ENCODE measurements at places on chromosomes 6 and 20.

- DNase-seq = no peak
Measured at GRCh38 chr6:165644586-165645266, 18.3 kb downstream of the PDE10A start.

DNA sequence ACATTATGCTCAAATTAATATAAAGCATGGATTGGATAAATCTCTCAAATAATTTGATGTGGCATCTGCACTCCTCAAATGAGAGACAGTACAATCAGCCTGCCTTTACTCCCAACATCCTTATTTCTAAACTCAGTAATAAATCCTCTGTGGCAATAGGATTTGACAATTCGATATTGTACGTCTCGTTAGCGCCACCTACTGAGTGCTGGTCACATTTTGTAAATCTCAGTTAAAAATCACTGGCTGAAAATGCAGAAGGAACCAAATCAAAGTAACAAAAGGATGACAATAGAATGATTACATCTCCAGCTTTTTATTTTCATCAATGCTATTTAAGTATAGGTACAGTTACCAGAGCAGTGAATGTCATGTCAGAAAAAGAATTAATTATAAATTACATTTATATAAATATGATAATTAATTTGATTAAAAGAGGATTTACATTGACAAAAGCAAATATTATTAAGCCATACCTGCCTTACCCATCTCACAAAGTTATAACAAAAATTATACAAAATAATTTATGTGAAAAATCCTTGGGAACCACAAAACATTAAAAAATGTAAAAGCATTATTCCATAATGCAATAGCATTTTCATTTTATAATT lies 20.2 kb upstream of the GJE1 start:
- DNase-seq = peak; percentile 81

DNA sequence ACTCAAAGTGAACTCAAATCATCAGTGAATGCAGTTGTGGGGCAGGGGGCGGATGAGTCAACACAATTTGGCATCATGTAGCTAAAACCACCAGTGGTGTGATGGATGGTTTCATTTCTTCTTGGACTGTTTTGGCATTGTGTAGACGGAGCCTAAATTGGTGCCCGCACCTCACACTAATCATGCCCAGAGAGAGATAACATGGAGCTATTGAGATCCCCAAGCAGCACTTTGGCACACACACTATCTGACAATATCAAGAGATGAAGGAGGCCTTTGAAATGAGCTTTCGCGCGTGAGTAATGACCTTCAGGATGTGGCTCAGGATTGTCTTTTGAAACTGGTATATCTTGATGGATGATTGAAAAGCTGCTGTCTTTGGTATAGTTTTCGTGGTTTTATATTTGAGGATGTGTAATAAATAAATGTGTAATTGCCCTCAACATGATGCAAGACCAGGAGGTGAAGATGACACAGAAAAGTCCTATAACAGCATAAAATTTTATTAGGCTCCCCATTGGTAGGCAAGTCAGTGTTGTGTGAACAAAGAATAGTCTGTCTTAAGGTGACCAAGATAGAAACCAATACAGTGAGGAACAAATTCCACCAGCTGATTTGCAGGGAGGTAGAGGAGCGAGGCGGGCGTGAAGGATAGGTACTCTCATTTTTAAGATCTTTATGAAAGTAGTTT lies 174.2 kb downstream of the TSHZ2 start:
- DNase-seq = no peak

GRCh38 chr6:107652526-107653182 lies 162.7 kb downstream of the SOBP start:
- DNase-seq = peak; percentile 45

DNA sequence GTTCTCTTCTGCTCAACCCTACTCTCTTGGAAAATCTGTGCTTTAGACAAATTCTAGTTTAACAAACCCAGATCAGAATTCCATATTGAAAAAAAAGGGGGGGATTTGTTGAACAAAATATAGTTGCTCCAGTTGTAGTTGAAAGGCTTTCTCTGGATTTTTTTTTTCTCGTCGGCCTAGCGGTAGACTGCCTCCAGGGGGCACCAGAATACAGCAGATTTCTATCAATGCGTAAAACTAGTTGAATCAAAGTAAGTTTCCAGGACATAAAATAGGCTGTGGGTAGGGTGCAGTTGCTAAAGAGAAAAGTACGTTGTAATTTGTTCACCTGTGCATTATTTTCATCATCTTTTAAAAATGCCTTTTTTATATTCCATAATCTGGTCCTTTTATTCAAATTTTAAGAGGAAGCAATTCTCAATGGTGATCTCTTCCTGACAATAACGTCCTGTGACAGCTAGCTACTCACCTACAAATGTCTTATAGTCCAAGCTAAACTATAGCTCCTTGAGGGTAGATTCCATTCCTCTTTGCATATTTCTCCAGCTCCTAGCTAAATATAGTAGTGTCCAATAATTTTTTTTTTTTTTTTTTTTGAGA lies 105.4 kb downstream of the PERP start:
- peak; percentile 65 for DNase-seq

GRCh38 chr6:3835055-3835731 lies 14.0 kb upstream of the FAM50B start:
- peak; percentile 22 for DNase-seq

- peak; percentile 4 for DNase-seq
Measured at GRCh38 chr20:1397710-1398109, 4.9 kb upstream of the FKBP1A start.

GRCh38 chr20:2805689-2806350 lies 5.4 kb upstream of the CPXM1 start:
- DNase-seq = peak; percentile 37

DNA sequence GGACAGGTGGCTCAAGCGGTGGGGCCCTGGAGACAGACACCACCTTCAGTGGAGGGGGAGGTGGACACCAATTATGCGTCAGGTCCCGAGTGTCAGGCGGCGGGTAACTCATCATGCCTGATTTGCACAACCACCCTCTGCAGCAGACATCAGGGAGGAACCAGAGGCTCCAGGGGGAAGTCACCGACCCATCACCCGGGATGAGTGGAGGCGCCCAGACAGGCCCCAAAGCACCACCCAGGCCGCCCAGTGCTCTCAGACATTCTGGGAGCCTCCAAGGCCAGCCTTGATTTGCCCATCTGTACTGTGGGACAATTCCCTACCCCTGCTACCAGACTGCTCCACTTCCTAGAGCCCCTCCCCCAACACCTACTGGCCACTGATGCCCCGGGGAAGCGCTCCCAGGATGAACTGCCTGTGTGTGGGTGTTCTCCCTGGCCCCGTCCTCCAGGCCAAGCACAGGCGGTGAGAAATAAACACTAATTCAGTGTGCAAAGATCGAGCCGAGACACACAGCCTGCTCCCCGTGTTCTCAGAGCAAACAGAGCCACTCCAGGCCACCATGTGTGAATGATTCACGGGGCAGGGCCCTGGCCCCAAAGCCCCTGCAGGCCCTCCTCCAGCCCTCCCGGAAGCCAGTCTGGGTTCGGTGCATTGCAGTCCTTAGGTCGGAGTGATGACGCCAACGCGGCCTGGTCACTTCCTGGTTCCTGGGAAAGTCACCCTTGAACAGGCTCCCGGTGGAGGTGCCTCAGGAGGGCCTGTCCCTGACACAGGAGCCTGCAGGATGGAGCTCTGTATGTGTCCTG lies 107.2 kb downstream of the ASXL1 start:
- no peak for DNase-seq

DNA sequence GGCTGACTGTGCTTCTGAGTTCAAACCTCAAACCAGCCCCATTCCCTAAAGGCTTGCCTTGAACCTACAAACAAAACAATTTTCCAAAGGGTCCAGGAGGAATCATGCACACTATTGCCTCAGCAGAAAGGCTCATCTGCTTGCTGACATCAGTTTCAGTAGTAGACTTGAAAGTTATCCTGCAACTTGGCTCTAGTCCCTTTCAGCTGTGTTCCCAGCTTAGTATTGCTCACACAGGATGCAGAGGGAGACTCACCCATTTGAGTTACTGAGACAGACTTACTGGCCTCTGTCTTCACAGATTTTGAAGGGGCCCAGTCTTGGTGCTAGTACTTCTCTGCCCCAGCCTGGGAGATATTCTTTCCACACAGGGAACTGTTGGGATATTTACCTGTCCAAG lies 38.5 kb upstream of the TFB1M start:
- peak; percentile 27 for DNase-seq

GRCh38 chr6:26367114-26367513 lies 2.1 kb downstream of the BTN3A2 start:
- DNase-seq = no peak

DNA sequence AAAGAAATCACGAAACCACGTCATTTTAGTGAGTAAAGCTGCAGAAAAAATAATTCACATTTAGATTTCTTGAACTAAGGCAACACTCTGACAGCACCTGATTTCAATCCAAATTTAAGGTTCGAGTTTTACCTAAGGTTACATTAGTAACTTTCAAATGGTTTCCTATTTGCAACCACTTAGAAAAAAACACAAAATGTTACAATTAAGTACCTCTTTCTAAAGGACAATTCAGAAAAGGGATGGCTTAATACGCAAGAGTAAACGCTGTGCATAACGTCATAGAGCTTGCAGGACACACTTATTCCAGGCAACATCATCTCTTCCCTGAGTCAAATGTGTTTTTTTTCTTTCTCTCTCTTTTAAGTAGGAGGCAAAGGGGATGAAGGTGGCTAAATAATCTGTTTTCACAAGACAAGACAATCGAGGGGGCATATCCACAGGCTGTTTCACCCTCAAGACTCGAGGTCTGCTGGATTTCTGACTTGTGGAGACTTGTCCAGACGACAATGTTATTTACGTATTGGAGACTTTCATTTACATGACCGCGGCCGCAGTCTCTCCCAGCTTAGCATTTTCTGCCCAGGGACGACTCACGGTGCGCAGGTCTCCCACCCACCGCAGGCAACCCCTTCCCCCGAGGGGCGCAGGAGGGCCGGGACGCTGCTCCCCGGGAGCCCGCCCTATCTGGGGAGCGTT lies 86.0 kb downstream of the SESN1 start:
- peak; percentile 75 for DNase-seq

- no peak for DNase-seq
Measured at GRCh38 chr6:48147051-48147450, 36.1 kb upstream of the PTCHD4 start.

DNA sequence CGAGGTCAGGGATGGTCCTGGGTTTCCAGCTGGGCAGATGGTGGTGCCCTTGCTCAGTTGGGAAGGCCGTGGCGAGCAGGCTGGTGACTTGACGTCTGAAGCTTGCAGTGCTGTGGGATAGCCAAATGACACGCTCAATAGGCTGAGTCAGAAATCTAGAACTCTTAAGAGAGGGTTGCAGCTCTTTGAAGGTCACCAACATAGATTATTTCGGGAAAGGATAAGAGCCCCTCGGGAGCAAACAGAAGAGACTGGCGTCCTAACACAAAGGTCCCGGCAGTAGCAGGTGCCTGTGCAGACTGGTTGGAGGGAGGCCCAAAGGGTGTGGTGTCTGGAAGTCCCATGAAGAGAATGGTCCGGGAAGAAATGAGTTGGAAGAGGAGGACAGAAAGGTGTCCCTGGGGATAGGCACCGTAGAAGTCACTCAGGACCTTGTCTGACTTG lies 18.4 kb downstream of the PKIG start:
- no peak for DNase-seq

DNA sequence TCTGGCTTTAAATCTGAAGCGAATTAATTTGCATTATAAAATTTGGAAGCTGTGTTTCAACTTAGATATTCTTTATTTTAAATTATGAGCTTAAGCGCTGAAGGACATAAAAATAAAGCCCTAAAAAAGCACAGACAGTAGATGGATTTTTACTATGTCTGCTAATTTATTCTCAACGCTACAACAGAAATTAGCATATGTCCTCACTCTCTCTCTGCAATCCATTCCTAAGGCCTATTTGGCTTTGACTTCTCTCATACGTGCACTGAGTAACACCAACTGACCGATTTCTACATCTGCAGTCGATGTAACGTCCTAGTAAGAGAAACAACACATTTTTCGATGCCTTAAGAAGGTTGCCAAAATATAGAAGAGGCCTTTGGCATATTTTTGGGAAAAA lies 23.7 kb downstream of the HEBP2 start:
- no peak for DNase-seq

Data from MCF 10A (cell line).